ENCODE measurements at places on chromosomes 4 and X. TPM values are rescaled to one million over a fixed set of nuclear protein-coding genes. Genes with fewer than 3 reads are reported as not detected.
A peak's percentile ranks its signal among the peaks of the same experiment; 100 is the strongest.

GRCh38 chr4:79467246-79467932, 59.4 kb upstream of the GK2 start:
- peaks cover 3% of the 10 kb centered on the region for H3K4me1 ChIP-seq
- no peak for DNase-seq
- H3K27ac ChIP-seq = no peak overlapping the region

The TRIM61 gene
- total RNA-seq = not detected

DNA sequence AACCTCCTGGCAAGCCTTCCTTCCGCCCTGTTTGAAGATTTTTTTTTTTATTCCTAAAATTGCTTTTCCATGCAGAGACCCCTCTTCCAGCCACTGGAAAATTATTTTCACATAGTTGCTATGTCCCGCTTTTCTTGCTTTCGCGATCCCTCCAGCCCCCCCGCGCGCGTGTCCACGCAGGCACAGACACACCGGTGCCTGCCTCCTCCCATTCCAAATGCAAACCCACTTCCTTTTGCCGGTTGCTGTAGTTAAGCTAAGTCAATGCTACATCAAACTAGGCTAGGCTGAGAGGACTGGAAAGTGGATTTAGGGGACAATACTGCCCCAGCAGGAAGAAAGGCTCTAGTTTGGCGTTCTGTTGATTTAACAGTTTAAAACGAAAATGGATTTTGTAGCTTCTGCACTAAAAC, 111.0 kb downstream of the DHX15 start:
- no peak for DNase-seq
- no peak overlapping the region for H3K27ac ChIP-seq
- H3K27me3 ChIP-seq = peaks cover 24% of the 10 kb centered on the region
- H3K4me1 ChIP-seq = peaks cover 12% of the 10 kb centered on the region

The FATE1 gene
- not detected for total RNA-seq

- no peak overlapping the region for H3K27ac ChIP-seq
- 0 out of 2 replicates have a peak, but pooled peaks cover 3% of the 10 kb centered on the region for H3K4me1 ChIP-seq
- H3K27me3 ChIP-seq = no peaks in the 10 kb centered on the region
- no peak for DNase-seq
- H3K4me3 ChIP-seq = no peak overlapping the region
Observed at GRCh38 chr4:98341309-98341708, 80.1 kb downstream of the RAP1GDS1 start.

DNA sequence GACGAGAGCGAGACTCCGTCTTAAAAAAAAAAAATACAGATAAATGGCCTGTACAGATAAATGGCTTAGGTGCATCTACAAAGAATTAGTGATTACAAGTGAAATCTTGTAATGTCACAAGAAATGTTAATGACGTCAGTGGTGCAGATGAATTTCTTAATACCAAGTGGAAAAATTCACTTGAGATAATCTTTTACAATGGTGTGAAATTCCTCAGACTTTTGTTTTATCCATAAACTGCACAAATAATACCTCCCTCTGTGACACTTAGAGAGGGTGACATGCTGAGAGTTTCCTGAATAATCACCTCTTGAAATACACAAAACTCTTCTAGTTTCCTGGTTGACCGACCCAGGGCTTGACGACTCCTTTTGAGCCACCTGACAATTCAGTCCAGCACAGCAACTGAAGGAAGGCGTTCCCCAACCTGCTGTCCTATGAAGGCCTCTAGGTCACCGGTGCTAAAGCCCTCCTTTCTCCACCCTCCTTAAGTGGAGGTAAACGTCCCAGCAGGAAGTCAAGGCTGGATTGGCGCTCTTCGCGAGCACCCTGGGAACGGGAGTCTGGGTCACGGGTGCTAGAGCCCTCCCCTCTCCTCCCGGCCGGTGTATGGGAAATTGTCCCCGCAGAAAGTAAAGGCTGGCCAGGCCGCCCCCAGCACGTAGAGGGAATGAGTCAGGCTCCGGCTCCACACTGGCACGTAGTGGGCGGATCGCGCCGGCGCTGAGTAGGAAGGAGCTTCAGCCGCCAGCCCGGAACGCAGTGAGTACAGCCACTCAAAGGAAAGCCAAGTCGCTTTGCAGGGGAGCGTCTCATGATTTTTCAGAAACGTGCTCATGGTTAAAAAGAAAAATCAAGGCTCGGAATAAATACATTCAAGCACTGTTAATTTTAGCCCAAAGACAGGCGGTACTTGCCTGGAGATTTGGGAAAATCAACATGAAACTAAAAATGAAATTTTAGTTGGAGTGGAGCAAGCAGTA, at the start of gene TMEM144:
TSS of gene TMEM144 (plus strand) at position 662 of the 983 bp plus-strand sequence. CDS start 2,182 bp downstream, outside the sequence.
- peak within 1 kb of the TSS; percentile 32 for H3K4me3 ChIP-seq
- H3K27me3 ChIP-seq = no peaks in the 10 kb centered on the region
- 0 out of 2 replicates have a peak, but pooled peaks cover 3% of the 10 kb centered on the region for H3K4me1 ChIP-seq
- no peaks in the 10 kb centered on the region for H3K36me3 ChIP-seq
- peak; percentile 72 for DNase-seq

The TMPRSS11A gene
- not detected for total RNA-seq

- no peaks in the 10 kb centered on the region for H3K27me3 ChIP-seq
- no peaks in the 10 kb centered on the region for H3K36me3 ChIP-seq
- no peaks in the 10 kb centered on the region for H3K4me1 ChIP-seq
Observed at GRCh38 chr4:33931026-33931425, 2313.3 kb downstream of the ARAP2 start.

The SUPT20HL1 gene
- not detected for total RNA-seq

- H3K27ac ChIP-seq = no peak overlapping the region
- no peak overlapping the region for H3K4me3 ChIP-seq
- no peaks in the 10 kb centered on the region for H3K36me3 ChIP-seq
- H3K27me3 ChIP-seq = no peaks in the 10 kb centered on the region
- H3K4me1 ChIP-seq = no peaks in the 10 kb centered on the region
- no peak for DNase-seq
Observed at GRCh38 chrX:23127586-23127985, 127.8 kb downstream of the DDX53 start.

GRCh38 chr4:112823606-112824005, 186.7 kb downstream of the LARP7 start:
- no peak overlapping the region for H3K4me3 ChIP-seq
- no peak for DNase-seq
- H3K4me1 ChIP-seq = no peaks in the 10 kb centered on the region
- H3K27me3 ChIP-seq = no peaks in the 10 kb centered on the region
- no peaks in the 10 kb centered on the region for H3K36me3 ChIP-seq
- no peak overlapping the region for H3K27ac ChIP-seq

- no peak overlapping the region for H3K27ac ChIP-seq
- no peaks in the 10 kb centered on the region for H3K36me3 ChIP-seq
- DNase-seq = no peak
- no peak overlapping the region for H3K4me3 ChIP-seq
- no peaks in the 10 kb centered on the region for H3K4me1 ChIP-seq
- no peaks in the 10 kb centered on the region for H3K27me3 ChIP-seq
Observed at GRCh38 chrX:19535476-19535875, 20.2 kb upstream of the MAP3K15 start.

The CEP135 gene
- 14.0 TPM for total RNA-seq

DNA sequence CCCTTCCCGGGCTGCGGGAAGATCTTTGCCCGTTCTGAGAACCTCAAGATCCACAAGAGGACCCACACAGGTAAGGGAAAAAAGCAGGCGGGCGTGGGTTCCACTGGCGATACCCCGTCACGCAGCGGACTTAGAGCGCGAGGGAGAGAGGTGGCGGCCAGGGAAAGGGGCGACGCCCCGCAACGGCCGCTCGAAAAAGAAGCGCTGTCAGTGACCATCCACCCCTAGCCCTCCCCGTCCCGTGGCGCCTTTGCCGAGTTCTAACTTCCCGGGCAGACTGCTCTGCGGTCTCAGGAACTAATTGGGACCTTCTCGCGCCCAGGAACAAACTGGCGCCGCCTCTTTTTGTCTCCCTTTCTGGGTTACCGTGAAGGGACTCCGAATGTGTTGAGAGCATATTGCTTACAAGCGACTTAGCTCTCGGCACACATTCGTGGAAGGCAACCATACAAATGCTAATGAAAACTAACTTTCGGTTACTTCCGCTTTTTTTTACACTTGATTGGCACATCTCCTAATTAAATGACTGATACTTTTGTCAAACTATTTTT, 1.8 kb downstream of the ZIC3 start:
- H3K27ac ChIP-seq = no peak overlapping the region
- H3K4me1 ChIP-seq = peaks cover 6% of the 10 kb centered on the region
- no peaks in the 10 kb centered on the region for H3K36me3 ChIP-seq
- no peak for DNase-seq
- peaks cover 24% of the 10 kb centered on the region for H3K27me3 ChIP-seq
- H3K4me3 ChIP-seq = no peak overlapping the region

The AMTN gene
- not detected for total RNA-seq

The NPNT gene
- not detected for total RNA-seq

The PRPS2 gene
- 79.3 TPM for total RNA-seq

DNA sequence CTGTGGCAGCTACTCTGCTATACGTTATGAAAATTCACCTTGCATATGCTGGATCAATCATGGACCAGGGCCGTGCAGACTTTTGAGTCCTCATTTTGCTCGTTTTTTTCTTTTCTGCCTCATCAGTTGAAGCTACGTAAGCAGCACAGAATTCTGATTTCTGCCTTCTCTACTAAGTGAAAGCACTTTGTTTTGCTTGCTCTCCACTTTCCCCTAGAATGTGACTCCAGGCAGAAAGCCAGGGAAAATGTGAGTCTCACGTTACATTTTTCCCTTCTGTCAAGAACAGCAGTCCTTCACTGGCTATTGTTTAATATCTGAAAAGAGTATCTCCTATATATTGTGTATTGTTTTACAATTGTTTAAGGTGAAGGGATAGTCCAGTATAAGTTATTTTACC, 1840.1 kb downstream of the PCDH7 start:
- no peak for DNase-seq
- no peaks in the 10 kb centered on the region for H3K4me1 ChIP-seq
- H3K27me3 ChIP-seq = no peaks in the 10 kb centered on the region
- no peaks in the 10 kb centered on the region for H3K36me3 ChIP-seq
- no peak overlapping the region for H3K27ac ChIP-seq

- no peaks in the 10 kb centered on the region for H3K27me3 ChIP-seq
- H3K27ac ChIP-seq = no peak overlapping the region
- no peaks in the 10 kb centered on the region for H3K4me1 ChIP-seq
- H3K4me3 ChIP-seq = no peak overlapping the region
- H3K36me3 ChIP-seq = no peaks in the 10 kb centered on the region
Observed at GRCh38 chr4:86398187-86398586, 38.3 kb upstream of the MAPK10 start.

DNA sequence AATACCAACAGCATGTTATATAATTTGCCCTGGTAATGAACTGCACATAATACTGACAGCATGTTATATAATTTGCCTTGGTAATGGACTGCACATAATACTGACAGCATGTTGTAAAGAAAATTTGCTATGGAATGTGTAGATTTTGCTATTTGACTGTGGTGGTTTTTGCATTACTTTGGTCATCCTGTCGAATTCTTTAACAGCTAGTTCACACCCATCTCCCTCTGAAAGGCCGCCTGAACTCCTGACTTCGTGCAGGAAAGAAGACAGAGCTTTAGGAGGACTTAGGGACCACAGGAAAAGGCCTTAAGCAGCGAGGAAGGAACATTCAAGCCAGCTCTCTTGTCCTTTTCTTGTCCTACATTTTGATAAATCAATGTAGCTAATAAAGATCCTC, 45.2 kb upstream of the DCLK2 start:
- H3K27me3 ChIP-seq = no peaks in the 10 kb centered on the region
- H3K4me1 ChIP-seq = no peaks in the 10 kb centered on the region
- no peak overlapping the region for H3K4me3 ChIP-seq

GRCh38 chr4:107693132-107693531, 26.9 kb downstream of the PAPSS1 start:
- peaks cover 11% of the 10 kb centered on the region for H3K4me1 ChIP-seq
- no peak for DNase-seq
- H3K4me3 ChIP-seq = no peak overlapping the region
- no peaks in the 10 kb centered on the region for H3K36me3 ChIP-seq
- H3K27me3 ChIP-seq = no peaks in the 10 kb centered on the region

GRCh38 chr4:93263166-93263565, 565.4 kb upstream of the ATOH1 start:
- no peaks in the 10 kb centered on the region for H3K4me1 ChIP-seq
- H3K27me3 ChIP-seq = peaks cover 5% of the 10 kb centered on the region
- H3K36me3 ChIP-seq = no peaks in the 10 kb centered on the region
- no peak overlapping the region for H3K27ac ChIP-seq

DNA sequence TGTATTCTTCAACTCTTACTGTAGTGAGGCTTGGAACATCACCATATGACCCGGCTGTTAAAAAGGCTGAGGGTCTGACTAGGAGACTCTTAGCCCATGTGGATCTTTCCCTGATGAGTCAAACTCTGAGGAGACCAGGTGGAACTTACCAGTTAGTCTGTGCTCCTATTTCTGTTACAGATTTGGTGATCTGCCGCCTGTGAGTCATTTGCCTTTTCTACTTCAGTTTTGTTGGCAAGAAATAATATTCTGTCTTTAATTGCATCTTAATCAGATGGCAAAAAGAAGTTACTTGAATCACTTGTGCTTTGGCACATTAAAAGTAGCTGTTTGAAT, 48.4 kb downstream of the MTM1 start:
- no peaks in the 10 kb centered on the region for H3K4me1 ChIP-seq
- H3K36me3 ChIP-seq = no peaks in the 10 kb centered on the region
- H3K27ac ChIP-seq = no peak overlapping the region
- no peak overlapping the region for H3K4me3 ChIP-seq

- H3K4me3 ChIP-seq = no peak overlapping the region
- H3K27ac ChIP-seq = no peak overlapping the region
Observed at GRCh38 chrX:53319614-53320542, 38.5 kb upstream of the IQSEC2 start.

The EREG gene
- total RNA-seq = not detected

DNA sequence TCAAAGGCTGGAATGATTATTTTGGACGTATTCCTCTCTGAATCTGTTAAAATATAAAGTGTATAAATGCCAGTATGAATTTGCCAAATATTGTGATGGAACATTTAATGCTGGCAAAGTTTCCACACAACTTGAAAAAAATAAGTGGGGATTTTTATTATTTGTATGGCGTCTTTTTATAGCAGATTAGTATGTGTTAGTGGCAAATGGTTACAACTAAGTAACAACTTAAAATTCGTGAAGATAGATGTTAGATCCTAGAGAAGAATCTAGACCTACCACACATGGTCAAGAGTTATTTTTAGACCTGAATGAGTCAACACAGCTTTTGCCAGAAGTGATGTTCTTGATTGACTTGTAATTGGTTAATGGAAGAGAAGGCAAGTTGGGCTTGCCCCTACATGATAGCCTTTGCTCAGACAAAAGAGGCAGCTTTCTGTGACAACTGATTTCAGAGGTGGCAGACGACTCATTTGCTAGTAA, 4.8 kb downstream of the CPE start:
- no peak overlapping the region for H3K27ac ChIP-seq
- no peak overlapping the region for H3K4me3 ChIP-seq
- no peaks in the 10 kb centered on the region for H3K36me3 ChIP-seq

The SPANXN3 gene
- total RNA-seq = not detected

DNA sequence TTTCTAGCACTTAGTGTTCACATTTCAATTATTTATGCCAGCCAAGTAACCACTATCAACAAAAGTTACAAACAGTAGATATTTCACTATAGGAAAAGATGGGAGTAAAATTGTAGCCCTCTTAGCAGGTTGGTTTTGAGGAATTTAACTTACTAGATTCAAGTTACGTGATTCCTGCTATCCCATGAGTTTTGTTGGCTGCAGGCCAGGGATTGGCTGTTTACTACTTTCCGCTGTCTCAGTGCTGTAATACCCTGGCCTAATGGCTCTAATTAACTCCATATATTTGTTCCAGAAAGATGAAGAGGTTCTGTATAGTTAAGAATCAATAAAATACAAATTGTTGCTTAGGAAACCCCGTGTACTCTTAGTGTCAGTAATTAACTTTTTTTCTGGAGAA, 55.5 kb upstream of the MAGED1 start:
- H3K4me3 ChIP-seq = no peak overlapping the region
- DNase-seq = no peak
- no peak overlapping the region for H3K27ac ChIP-seq
- H3K27me3 ChIP-seq = no peaks in the 10 kb centered on the region
- no peaks in the 10 kb centered on the region for H3K36me3 ChIP-seq

The SSX4 gene
- total RNA-seq = not detected

The AMOT gene
- total RNA-seq = 8.3 TPM

Data from SJSA1 (cell line).